AG09309 (cell line): ENCODE measurements at places on chromosomes 16 and 17.

DNA sequence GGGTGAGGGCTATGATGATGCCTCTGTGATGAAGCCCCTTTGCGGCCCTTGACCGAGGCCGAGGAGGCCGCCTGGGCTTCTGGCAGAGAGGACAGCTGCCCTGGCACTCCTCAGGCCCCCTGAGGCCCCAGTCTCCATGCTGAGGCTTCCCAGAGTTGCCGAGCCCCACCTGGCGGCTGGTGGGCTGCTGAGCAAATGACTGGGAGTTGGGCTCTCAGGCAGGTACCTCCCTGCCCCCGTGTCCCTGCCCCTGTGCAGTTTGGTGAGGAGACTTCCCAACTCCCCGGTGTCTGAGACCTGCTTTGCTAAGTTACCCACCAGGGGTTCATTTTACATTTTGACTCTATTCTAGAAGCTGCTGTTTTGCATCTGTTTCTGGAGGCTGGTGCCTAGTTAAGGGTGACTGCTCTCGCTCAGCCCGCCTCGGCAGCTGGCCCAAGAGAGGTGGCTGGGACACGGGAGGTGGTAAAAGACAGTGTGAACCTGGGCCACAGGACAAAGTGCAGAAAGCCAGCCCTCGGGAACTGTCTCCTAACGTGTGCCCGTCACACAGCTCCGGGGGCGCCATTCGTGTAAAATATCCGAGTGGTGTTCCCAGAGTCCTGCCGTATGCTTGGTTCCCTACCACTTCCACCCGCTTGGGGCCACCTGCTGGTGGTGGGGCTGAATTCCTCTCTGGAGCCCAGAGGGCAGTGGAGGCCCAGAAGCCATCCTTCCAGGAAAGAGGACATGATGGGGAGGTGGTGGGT lies 134.5 kb downstream of the RAB11FIP4 start:
- no peak for DNase-seq

DNA sequence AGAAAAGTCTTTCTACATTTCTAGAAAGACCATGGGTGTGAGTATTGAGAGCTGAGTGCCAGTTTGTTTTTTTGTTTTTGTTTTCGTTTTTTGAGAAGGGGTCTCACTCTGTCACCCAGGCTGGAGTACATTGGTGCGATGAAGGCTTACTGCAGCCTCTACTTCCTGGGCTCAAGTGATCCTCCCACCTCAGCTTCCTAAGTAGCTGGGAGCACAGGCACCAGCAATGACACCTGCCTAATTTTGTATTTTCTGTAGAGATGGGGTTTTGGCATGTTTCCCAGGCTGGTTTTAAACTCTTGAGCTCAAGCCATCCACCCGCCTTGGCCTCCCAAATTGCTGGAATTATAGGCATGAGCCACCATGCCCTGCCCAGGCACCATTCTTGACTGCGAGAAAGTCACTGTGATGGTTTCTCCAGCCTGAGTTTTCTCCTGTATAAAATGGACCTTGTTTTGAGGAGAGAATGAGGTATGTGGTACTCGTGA lies 673.8 kb downstream of the MAF start:
- no peak for DNase-seq

DNA sequence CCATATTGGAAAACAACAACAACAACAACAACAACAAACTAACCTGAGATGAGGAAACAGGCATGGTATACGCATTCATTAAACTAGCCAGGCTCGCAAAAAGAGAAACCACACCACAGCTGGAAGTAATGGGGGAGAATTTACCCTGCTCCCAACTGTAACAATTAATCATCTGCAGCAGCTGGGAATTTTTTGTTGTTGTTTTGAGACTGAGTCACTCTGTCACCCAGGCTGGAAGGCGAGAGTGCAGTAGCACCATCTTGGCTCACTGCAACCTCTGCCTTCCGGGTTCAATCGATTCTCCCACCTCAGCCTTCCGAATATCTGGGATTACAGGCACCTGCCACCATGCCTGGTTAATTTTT lies 16.3 kb downstream of the PRPSAP1 start:
- no peak for DNase-seq

- no peak for DNase-seq
Observed at GRCh38 chr16:1492082-1492922, 858 bp upstream of the TELO2 start.

- DNase-seq, result no peak
Observed at GRCh38 chr17:77444628-77444983, 303.8 kb downstream of the SEC14L1 start.

DNA sequence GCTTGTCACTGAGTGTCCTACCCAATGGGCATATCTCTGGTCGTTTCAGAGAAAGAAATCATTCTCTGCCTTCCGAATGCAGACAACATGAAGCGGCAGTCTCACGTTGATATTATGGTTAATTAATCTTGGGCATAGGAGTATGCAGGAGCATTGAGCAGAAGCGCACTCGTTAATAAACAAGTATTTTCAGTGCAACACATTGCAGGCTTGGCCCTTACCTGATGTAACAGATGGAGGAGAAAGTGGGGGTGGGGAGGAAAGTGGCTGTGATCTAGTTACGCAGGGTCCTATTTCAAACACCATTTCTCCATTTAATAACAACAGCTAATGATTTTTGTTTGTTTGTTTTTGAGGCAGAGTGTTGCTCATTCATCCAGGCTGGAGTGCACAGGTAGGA lies 414.0 kb upstream of the RBFOX1 start:
- DNase-seq, result no peak

DNA sequence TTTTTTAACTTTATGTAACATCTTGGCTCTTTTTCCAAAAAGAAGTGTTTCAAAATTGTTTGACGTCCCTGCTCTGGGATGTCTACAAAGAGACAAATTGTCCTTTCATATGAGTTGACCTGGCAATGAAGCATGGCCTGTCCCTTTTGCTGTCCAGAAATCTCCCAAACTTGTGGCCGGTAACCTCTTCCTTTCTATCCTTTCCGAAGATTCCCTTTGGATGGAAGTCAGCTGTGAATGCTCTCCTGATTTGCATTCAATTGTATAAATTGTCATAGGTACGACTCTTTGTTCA lies 40.9 kb upstream of the FAM20A start:
- no peak for DNase-seq

DNA sequence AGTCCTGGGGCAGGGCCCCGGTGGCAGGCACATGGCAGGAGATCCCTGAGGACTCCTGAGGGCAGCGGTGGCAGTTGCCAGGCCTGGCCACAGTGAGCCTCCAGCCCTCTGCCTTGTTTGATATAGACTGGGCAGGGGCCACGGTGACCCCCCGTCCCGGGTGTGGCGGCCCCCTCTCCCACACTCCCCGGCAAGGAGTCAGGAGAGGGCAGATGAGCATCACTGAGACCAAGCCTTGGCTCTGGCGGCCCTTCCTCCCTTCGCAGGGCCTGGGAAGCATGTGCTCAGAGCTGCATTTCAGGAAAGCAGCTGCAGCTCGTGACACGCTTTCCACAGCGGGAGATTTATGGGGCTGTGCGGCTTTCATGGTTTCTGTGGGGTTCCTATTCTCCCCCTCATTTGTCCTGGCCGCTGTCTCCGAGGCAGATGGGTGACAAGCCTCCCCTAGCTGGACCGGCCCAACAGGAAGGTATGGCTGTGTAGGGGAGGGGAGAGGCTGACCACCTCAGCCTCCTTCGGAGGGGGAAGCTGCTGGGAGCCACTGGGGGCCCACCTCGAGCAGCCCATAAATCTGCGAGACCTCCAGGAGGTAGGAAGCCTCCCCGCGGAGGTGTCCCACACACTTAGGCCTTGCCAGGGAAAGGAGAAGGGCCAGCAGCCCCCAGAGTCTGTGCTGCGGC lies 211.4 kb downstream of the NTN1 start:
- no peak for DNase-seq

DNA sequence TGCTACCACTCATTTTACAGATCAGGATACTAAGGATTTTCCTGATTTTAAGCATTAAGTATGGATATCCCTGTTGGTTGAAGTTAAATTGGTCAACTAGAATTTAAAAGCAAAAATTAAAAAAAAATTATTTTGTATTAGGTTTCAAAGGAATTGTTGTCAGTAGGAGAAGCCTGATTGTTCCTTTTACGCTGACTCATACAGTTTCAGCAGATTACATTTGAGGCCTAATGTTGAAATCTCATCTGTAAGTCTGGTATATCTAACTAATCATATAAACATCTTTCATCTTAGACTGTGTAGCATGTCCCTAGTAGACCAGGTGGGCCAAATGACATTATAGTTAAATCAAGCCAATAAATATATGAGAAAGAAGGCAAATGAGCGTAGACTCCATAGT lies 83.5 kb downstream of the FTO start:
- DNase-seq, result no peak

- no peak for DNase-seq
Observed at GRCh38 chr16:65418435-65418834, 296.6 kb upstream of the CDH11 start.

DNA sequence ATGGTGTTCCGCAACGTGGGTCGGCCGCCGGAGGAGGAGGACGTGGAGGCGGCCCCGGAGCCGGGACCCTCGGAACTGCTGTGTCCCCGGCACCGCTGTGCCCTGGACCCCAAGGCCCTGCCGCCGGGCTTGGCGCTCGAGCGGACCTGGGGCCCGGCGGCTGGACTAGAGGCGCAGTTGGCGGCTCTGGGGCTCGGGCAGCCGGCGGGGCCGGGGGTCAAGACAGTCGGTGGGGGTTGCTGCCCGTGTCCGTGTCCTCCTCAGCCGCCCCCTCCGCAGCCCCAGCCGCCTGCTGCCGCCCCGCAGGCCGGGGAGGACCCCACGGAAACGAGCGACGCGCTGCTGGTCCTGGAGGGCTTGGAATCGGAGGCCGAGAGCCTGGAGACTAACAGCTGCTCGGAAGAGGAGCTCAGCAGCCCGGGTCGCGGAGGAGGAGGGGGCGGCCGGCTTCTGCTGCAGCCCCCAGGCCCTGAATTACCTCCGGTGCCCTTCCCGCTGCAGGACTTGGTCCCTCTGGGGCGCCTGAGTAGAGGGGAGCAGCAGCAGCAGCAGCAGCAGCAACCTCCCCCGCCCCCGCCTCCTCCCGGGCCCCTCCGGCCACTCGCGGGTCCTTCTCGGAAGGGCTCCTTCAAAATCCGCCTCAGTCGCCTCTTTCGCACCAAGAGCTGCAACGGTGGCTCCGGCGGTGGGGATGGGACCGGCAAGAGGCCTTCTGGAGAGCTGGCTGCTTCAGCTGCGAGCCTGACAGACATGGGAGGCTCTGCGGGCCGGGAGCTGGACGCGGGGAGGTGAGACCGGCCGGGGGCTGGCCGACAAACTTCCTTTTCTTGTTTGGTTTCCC lies 821 bp downstream of the SOCS7 start:
- DNase-seq, result no peak

GRCh38 chr17:60846175-60846574 lies 168.5 kb downstream of the BCAS3 start:
- no peak for DNase-seq

DNA sequence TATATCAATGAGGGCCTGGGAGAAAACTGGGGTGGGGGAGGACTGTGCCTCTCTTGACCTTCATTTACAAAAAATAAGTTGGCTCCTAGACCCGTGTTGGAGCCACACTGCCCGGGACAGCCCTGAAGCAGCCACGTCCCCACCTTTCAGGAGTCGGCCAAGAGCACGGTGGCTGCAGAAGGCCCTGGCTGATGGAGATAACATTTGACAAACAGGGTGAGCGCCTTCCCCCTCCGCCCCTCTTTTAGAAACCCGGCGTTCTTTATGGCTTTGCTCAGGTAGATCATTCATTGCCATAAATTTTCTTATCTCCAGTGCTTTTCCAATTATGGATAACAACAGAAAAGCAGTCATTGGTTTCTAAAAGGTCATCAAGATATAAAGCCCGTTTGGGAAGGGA lies 398.1 kb upstream of the TNRC6C start:
- no peak for DNase-seq

GRCh38 chr16:68528233-68528632 lies 10.9 kb upstream of the ZFP90 start:
- no peak for DNase-seq

DNA sequence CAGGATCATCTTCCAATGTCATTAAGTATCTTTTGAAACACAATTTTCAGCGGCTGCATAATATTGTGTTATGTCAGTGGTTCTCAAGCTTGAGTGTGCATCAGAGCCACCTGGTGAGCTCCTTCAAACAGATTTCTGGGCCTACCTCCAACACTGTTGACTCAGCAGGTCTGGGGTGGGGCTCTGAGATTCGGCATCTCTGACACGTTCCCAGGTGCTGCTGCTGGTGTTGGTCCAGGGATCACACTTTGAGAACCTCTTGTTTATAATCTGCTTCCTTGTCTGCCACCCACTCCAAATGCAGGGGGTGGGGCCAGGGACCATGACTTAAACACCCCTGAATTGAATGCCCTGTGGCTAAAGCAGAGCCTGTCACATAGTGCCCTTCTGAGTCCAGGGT lies 73.8 kb upstream of the HNF1B start:
- no peak for DNase-seq

- DNase-seq, result no peak
Observed at GRCh38 chr17:36117505-36118382, 14.1 kb downstream of the CCL4 start.

DNA sequence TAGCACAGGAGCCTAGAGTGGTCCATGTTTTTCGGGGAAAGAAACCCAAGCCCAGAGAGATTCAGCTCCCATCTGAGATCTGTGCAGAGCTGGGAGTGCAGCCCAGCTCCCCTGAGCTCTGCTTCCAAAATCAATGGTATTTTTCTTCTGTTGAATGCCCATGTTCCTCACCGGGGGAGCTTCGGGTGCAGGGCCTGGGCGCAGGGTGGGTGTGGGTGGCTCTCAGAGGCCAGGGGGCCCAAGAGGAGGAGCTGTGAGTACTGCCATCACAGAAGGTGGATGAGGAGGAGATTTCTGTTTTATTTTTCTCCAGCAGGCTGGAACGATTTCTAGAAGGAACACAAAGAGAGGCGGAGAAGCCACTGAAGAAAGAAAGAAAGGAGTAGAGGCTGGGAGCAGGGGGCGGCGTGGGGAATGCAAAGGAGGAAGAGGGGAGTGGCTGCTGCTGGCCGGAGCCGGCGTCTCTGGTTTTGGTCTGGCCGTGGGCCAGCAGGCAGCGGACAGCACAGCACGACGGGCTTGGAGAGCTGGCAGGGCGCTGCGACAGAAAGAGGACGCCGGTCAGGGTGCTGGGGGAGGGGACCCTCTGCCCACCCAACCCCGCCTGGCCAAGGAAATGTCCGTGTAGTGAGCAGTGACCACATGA lies 76.2 kb upstream of the KSR1 start:
- DNase-seq, result no peak

GRCh38 chr17:39553341-39553945 lies 54.3 kb downstream of the NEUROD2 start:
- peak; percentile 13 for DNase-seq

- no peak for DNase-seq
Observed at GRCh38 chr17:12599186-12599920, 66.3 kb upstream of the MYOCD start.

GRCh38 chr17:2250140-2251095 lies 53.2 kb downstream of the SMG6 start:
- DNase-seq, result no peak

DNA sequence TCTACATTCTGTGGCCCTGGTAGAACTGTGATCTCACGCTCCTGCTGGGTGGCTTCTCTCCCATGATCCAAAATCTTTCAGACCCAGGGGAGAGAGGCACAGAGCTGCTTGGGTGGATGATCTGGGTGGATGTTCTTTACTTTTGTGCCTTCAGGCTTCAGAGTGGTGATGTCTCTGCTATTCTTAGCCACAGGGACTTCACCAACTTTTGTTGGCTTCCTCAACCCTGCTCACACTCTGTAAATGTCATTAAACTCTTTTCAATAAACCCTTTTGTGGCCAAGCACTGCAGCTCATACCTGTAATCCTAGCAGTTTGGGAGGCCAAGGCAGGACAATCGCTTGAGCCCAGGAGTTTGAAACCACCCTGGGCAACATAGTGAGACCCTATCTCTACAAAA lies 7.6 kb downstream of the CLEC10A start:
- no peak for DNase-seq

GRCh38 chr16:4987250-4987579 lies 29.1 kb downstream of the SEC14L5 start:
- DNase-seq, result no peak
